Natural killer cell (primary cell): ENCODE measurements at places on chromosomes 5 and 9. TPM values are rescaled to one million over a fixed set of nuclear protein-coding genes. Genes with fewer than 3 reads are reported as not detected.

Gene BTNL3
- total RNA-seq: not detected

Gene S100Z
- total RNA-seq: 3.3 TPM

Gene PLCXD3
- not detected for total RNA-seq

Gene SLC25A2
- 0.73 TPM for total RNA-seq

Gene RANBP3L
- total RNA-seq: not detected

Gene WDR36
- total RNA-seq: 23.0 TPM

Gene OR2K2
- not detected for total RNA-seq

Gene ANGPTL2
- total RNA-seq: not detected

Gene DDX31
- total RNA-seq: 6.5 TPM

Gene NSG2
- total RNA-seq: not detected

Gene ZCCHC9
- total RNA-seq: 10.8 TPM

Gene UNC5A
- not detected for total RNA-seq

Gene BAAT
- not detected for total RNA-seq

Gene MLANA
- total RNA-seq: not detected

Gene HBEGF
- total RNA-seq: 9.9 TPM

Gene CRB2
- total RNA-seq: not detected

Gene CDH9
- total RNA-seq: not detected

Gene DNM1
- 8.1 TPM for total RNA-seq

Gene PPP3R2
- not detected for total RNA-seq

Gene TAF11L10
- total RNA-seq: not detected

Gene CCL28
- 17.5 TPM for total RNA-seq

Gene WDR41
- total RNA-seq: 24.9 TPM

Gene FBXL7
- total RNA-seq: not detected

Gene CARTPT
- not detected for total RNA-seq

Gene ABO
- 4.2 TPM for total RNA-seq

Gene IRX4
- total RNA-seq: not detected

Gene CCNJL
- total RNA-seq: 19.9 TPM

Gene NUTM2F
- total RNA-seq: not detected

Gene PALM2AKAP2
- total RNA-seq: not detected

Gene MAMDC2
- total RNA-seq: not detected

Gene RGMB
- 1.5 TPM for total RNA-seq
